A549 treated with CpdA at 1 μM for 4 hours (cell line): ENCODE measurements at places on chromosomes 7 and 10. TPM values are rescaled to one million over a fixed set of nuclear protein-coding genes. Genes with fewer than 3 reads are reported as not detected.

Gene MAGI2
- total RNA-seq: 0.29 to 0.41 TPM (median 0.38 TPM) in 5 replicates

Gene MBL2
- total RNA-seq: not detected in 5 replicates

Gene PVRIG
- not detected in 5 replicates for total RNA-seq

Gene LBX1
- total RNA-seq: not detected in 5 replicates

Gene NKX1-2
- total RNA-seq: 0.03 TPM in 1 of 5 replicates, not detected in the others

Gene FFAR4
- 0.16 to 0.27 TPM (median 0.18 TPM) in 5 replicates for total RNA-seq

Gene DBF4
- total RNA-seq: 28.0 to 36.7 TPM (median 31.8 TPM) in 5 replicates

Gene CYP2C19
- total RNA-seq: 0.02 TPM in 1 of 5 replicates, not detected in the others

Gene PRR15
- 1.1 to 1.3 TPM (median 1.3 TPM) in 5 replicates for total RNA-seq

Gene AKR1D1
- not detected in 5 replicates for total RNA-seq

Gene ADAMTS14
- 0.07 to 0.13 TPM (median 0.10 TPM) in 5 replicates for total RNA-seq

Gene GARIN1A
- total RNA-seq: 0.41 to 0.85 TPM (median 0.67 TPM) in 5 replicates

Gene SPDYE5
- not detected in 5 replicates for total RNA-seq

Gene HTRA1
- total RNA-seq: 51.9 to 65.1 TPM (median 52.8 TPM) in 5 replicates

Gene HTR7
- total RNA-seq: 0.09 to 0.17 TPM (median 0.12 TPM) in 5 replicates

Gene KIAA1217
- total RNA-seq: 2.8 to 4.9 TPM (median 3.2 TPM) in 5 replicates

Gene LDB1
- 33.6 to 41.5 TPM (median 39.4 TPM) in 5 replicates for total RNA-seq

Gene LRRC17
- total RNA-seq: 0.07 to 0.12 TPM (median 0.07 TPM) in 3 of 5 replicates, not detected in the others

Gene SPDYE16
- total RNA-seq: not detected in 5 replicates

Gene SPDYE11
- not detected in 5 replicates for total RNA-seq

Gene ADCY1
- 2.0 to 2.7 TPM (median 2.2 TPM) in 5 replicates for total RNA-seq

Gene CRTAC1
- 0.96 to 1.7 TPM (median 1.4 TPM) in 5 replicates for total RNA-seq

Gene EDRF1
- 16.4 to 18.9 TPM (median 16.7 TPM) in 5 replicates for total RNA-seq

Gene PHYHIPL
- 0.13 to 0.38 TPM (median 0.29 TPM) in 5 replicates for total RNA-seq

Gene ZNF783
- 5.5 to 8.9 TPM (median 6.0 TPM) in 5 replicates for total RNA-seq

Gene SPDYE6
- not detected in 5 replicates for total RNA-seq

Gene AKR1B15
- total RNA-seq: 31.9 to 46.8 TPM (median 39.2 TPM) in 5 replicates

Gene C10orf53
- not detected in 5 replicates for total RNA-seq

Gene PITX3
- total RNA-seq: 0.22 to 0.46 TPM (median 0.27 TPM) in 5 replicates

Gene CCDC6
- total RNA-seq: 22.1 to 24.1 TPM (median 22.2 TPM) in 5 replicates

Gene CALHM3
- total RNA-seq: 0.21 to 0.63 TPM (median 0.36 TPM) in 5 replicates

Gene SEMA3A
- 5.6 to 8.9 TPM (median 6.3 TPM) in 5 replicates for total RNA-seq

Gene METTL27
- total RNA-seq: 6.2 to 10.7 TPM (median 10.3 TPM) in 5 replicates

Gene HOXA9
- total RNA-seq: 0.45 to 1.3 TPM (median 0.73 TPM) in 5 replicates

Gene OR2A5
- not detected in 5 replicates for total RNA-seq

Gene PIP
- not detected in 5 replicates for total RNA-seq

Gene CPED1
- total RNA-seq: 0.01 TPM in 1 of 5 replicates, not detected in the others

Gene CCT6A
- total RNA-seq: 281 to 310 TPM (median 294 TPM) in 5 replicates
